ENCODE measurements at places on chromosomes 3 and 15. TPM values are rescaled to one million over a fixed set of nuclear protein-coding genes. Genes with fewer than 3 reads are reported as not detected.

GRCh38 chr15:77032647-77033416, 37.9 kb downstream of the PSTPIP1 start:
- H3K27me3 ChIP-seq: no peaks in the 10 kb centered on the region
- DNase-seq: no peak
- H3K4me1 ChIP-seq: no peaks in the 10 kb centered on the region

DNA sequence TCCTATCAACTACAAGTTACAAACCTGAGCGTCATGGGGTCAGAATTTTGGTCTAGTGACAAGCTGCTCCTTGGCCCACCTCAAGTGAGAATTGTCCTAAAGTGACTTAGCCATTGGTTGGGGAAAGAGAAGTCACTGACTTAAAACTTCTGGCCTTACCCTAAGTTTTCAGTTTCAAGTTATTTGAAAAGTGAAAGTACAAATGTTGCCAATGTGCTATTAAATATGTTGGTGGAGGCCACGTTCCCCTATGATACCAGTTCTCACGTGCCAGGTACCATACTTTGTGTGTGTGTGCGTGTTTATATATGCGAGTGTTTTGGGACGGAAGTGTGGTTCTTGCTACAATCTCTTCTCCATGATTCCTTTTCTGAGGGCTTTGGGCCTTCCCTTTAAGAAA, 22.6 kb upstream of the RASGRP1 start:
- H3K36me3 ChIP-seq: no peaks in the 10 kb centered on the region
- H3K4me1 ChIP-seq: peaks cover 2% of the 10 kb centered on the region
- no peak for DNase-seq
- no peak overlapping the region for H3K27ac ChIP-seq
- H3K4me3 ChIP-seq: no peak overlapping the region
- H3K27me3 ChIP-seq: no peaks in the 10 kb centered on the region

DNA sequence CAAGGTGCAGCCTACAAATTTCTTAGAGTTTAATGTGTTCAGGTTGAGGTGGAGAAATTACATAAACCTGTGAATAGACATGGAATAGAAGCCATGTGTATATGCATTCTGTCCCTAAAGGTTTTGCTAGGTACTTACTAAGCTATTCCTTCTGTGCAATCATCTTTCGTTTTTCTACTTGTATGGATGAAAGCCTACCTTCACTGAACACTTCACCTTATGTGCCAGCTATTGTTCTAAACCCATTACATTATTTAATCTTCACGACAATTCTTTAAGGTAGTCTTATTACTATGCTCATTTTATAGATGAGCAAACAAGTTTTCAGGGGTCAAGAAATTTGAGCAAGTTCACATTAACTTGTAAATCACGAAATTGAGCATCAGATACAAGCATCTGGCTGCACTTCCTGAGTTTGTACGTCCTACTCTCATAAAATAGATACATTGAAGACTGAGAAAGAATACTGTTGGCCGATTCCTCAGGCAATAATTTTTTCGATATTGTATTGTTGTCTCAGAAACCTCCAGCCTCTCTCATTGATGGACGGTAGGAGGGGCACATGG, 635 bp upstream of the RCN2 start:
- DNase-seq: no peak
- H3K36me3 ChIP-seq: peaks cover 18% of the 10 kb centered on the region
- peak overlapping the region; percentile 72 for H3K27ac ChIP-seq
- no peaks in the 10 kb centered on the region for H3K27me3 ChIP-seq

ANO10 gene
- total RNA-seq: 30.4 TPM

GRCh38 chr3:160820430-160820829, 64.4 kb downstream of the PPM1L start:
- no peak overlapping the region for H3K4me3 ChIP-seq
- H3K4me1 ChIP-seq: no peaks in the 10 kb centered on the region
- H3K36me3 ChIP-seq: no peaks in the 10 kb centered on the region
- no peak for DNase-seq

- H3K4me1 ChIP-seq: no peaks in the 10 kb centered on the region
- H3K36me3 ChIP-seq: peaks cover 2% of the 10 kb centered on the region
- no peak overlapping the region for H3K27ac ChIP-seq
- H3K27me3 ChIP-seq: no peaks in the 10 kb centered on the region
- no peak overlapping the region for H3K4me3 ChIP-seq
- peak; percentile 59 for DNase-seq
Observed at GRCh38 chr3:150074697-150075416, 104.2 kb upstream of the PFN2 start.

GRCh38 chr15:65824031-65824743, 32.1 kb upstream of the DENND4A start:
- H3K4me1 ChIP-seq: no peaks in the 10 kb centered on the region
- no peaks in the 10 kb centered on the region for H3K27me3 ChIP-seq
- DNase-seq: peak; percentile 55
- H3K4me3 ChIP-seq: no peak overlapping the region
- H3K36me3 ChIP-seq: no peaks in the 10 kb centered on the region

- DNase-seq: no peak
- H3K27ac ChIP-seq: no peak overlapping the region
- no peaks in the 10 kb centered on the region for H3K27me3 ChIP-seq
- H3K4me1 ChIP-seq: no peaks in the 10 kb centered on the region
- H3K36me3 ChIP-seq: no peaks in the 10 kb centered on the region
Observed at GRCh38 chr3:115602194-115602593, 21.1 kb upstream of the GAP43 start.

DNA sequence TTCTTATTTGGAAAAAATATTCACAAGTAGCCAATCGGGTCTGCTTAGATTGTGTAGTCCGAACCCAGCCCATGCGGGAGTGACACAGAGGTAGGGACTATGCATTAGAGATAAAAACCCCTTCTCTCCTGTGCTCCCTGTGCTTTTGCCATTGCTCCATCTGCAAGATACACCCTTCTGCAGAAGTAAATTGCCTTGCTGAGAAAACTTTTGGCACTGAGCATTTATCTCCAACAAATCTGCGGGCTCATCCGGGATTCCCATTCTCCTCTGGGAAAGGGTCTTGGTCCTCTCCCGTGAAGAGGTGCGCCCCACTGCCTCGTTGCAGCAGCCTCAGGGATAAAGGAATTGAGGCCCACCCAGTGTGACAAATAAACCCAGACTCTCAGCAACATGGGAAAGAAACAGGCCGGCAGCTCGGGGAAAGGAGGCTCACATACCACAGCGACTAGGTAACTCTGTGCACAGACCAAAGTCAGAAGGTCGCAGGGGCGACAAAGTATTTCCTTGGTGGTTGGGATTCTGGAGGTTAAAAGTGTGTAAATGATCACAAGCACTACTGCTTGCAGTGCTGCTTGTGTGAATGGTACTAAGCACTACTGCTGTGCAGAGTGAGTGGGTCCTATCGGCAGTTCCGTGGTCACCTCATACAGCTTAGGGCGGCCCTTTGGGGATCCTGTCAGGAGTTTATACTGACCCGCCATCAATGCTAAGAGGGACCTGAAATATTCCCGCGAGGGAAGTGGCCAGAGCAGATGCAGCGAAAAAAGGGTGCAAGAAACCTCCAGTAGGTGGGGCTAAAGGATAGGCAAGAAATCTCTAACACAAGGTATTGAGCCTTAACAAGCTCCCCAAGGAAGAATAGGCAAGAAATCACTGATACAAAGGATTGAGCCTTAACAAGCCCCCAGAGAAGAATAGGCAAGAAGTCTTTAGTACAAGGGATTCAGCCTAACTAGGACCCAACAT, 54.3 kb downstream of the GSK3B start:
- DNase-seq: no peak
- H3K4me1 ChIP-seq: no peaks in the 10 kb centered on the region
- H3K27me3 ChIP-seq: no peaks in the 10 kb centered on the region
- no peak overlapping the region for H3K4me3 ChIP-seq
- H3K27ac ChIP-seq: no peak overlapping the region

CLDN1 gene
- total RNA-seq: 29.8 TPM

- no peak overlapping the region for H3K27ac ChIP-seq
- H3K4me1 ChIP-seq: peaks cover 22% of the 10 kb centered on the region
- DNase-seq: no peak
- H3K36me3 ChIP-seq: no peaks in the 10 kb centered on the region
- H3K27me3 ChIP-seq: no peaks in the 10 kb centered on the region
- H3K4me3 ChIP-seq: no peak overlapping the region
Observed at GRCh38 chr15:74242441-74243185, 6.5 kb downstream of the CCDC33 start.

ANKUB1 gene
- 3.5 TPM for total RNA-seq

DNA sequence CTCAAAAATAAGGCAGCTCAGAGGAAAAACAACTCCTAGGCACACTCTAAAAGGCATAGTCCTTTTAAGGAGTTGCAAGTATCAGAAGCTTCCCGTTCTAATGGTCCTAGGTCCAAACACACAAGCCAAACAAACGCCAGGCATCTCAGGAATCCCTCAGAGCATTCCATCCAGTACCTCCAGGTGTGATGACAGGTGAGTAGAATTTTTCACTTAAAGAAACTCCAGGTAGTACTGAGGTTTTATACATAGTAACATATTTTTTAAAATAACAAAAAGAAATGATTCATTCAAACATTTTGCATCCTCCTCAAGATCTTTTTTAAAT, 1092.3 kb downstream of the TUSC7 start:
- H3K4me3 ChIP-seq: no peak overlapping the region
- DNase-seq: peak; percentile 15
- no peaks in the 10 kb centered on the region for H3K4me1 ChIP-seq
- no peaks in the 10 kb centered on the region for H3K27me3 ChIP-seq

PROS1 gene
- total RNA-seq: 70.3 TPM

RLBP1 gene
- total RNA-seq: not detected

DNA sequence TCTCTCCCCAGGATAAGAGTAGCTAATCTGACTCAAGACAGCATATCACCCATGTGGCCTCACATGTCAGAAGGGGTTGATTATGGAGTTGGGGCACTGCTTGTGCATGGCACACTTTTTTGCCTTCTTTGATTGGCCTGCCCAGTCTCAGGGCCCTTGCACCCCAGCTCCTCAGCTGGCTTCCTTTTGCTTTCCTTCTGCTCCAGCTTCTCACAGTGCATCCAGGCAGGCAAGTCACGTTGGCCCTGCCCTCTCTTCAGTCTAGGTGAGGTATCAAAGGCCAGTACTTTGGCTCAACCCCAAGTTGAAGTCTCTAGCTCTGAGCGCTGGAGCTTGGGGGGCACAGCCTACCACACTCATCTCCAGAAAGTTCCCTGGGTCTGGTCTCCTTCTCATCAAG, 42.2 kb downstream of the NGRN start:
- H3K4me1 ChIP-seq: peaks cover 7% of the 10 kb centered on the region
- H3K27ac ChIP-seq: no peak overlapping the region
- no peak for DNase-seq
- H3K4me3 ChIP-seq: no peak overlapping the region

DNA sequence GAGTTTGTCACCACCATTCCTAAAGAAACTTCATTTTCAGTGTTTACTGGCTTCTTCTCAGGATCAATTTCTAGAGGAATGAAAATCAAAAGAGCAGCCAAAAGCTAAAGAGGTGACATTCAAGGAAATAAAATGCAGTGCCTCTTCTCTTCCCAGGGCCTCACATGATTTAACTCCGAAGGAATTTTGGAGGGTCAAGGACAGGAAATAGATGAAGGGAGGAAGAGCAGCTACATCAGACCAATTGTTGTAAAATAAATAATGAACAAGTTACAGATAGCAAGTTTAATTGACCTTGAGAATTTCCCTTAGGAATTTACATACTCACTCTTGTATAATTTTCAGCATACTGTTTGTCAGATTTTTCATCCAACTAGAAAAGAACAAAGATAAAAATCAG, 78.1 kb downstream of the LRRFIP2 start:
- peaks cover 1% of the 10 kb centered on the region for H3K36me3 ChIP-seq
- no peak overlapping the region for H3K4me3 ChIP-seq
- DNase-seq: no peak
- H3K4me1 ChIP-seq: no peaks in the 10 kb centered on the region
- H3K27me3 ChIP-seq: no peaks in the 10 kb centered on the region
- no peak overlapping the region for H3K27ac ChIP-seq

TMEM40 gene
- 3.8 TPM for total RNA-seq

GRCh38 chr3:27721717-27722564, at the start of gene EOMES:
Gene EOMES, minus strand, starts transcription at chr3:27722323. Its CDS starts 29 bp downstream, at chr3:27722294.
- no peak within 1 kb of the TSS for H3K27ac ChIP-seq
- no peak within 1 kb of the TSS for H3K4me3 ChIP-seq
- H3K27me3 ChIP-seq: peaks cover 87% of the 10 kb centered on the region
- H3K36me3 ChIP-seq: no peaks in the 10 kb centered on the region
- H3K4me1 ChIP-seq: no peaks in the 10 kb centered on the region
- DNase-seq: peak; percentile 50

GRCh38 chr3:156834962-156835535, 8.9 kb downstream of the LEKR1 start:
- no peaks in the 10 kb centered on the region for H3K36me3 ChIP-seq
- H3K27ac ChIP-seq: no peak overlapping the region
- no peaks in the 10 kb centered on the region for H3K27me3 ChIP-seq
- H3K4me1 ChIP-seq: no peaks in the 10 kb centered on the region
- DNase-seq: no peak

PTPRG gene
- total RNA-seq: 131 TPM

DNA sequence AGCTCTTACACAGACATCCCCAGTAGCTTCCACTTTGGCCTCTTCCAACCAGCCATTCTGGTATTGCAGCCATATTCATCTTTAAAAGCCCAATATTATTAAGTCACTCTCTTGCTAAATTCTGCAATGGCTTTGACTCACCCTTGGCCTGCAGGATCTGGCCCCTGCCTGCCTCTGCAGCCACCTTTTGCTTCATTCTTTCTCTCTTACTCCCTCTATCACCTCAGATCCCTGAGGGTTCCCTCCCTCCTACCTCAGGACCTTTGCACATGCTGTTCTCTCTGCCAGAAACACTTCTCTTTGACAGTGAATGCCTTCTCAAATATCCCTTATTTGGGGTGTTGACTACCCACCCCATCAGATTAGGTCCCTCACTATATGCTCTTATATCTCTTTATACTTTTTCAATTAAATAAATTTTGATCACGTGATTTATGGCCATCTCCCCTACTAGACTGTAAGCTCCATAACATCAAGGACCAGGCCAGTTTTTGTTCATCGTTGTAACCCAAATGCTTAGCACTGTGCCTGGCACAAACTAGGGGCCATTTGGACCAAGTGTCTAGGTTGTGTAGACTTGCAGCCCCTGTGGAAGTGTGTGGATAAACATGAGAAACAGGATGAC, 32.3 kb upstream of the UBE2Q2 start:
- no peaks in the 10 kb centered on the region for H3K36me3 ChIP-seq

DNA sequence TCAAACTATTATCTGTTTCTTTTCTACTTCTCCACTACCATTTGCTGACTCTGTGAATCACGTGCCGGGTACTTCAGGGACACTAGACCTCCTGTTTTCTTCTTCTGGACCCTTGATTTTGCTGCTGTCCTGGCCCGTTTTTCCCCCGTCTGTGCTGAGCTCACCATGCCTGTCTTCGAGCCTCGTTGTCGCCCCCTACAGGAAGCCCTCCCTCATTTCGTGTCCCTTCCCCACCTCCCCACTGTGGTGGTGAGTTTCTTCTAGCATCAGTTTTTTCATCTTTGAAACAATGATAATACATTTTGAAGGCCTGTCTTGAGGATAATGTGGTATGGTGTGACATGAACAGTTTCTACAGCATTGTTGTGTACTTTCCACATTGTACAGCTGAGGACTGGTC, 12.8 kb downstream of the GABRG3 start:
- no peaks in the 10 kb centered on the region for H3K27me3 ChIP-seq
- H3K4me1 ChIP-seq: no peaks in the 10 kb centered on the region
- no peak for DNase-seq
- H3K27ac ChIP-seq: no peak overlapping the region
- H3K36me3 ChIP-seq: peaks cover 5% of the 10 kb centered on the region
